ENCODE measurements at places on chromosomes 7 and 10.

- no peak for DNase-seq
Measured at GRCh38 chr10:78470267-78471103, 436.8 kb downstream of the RPS24 start.

GRCh38 chr7:1505731-1506550 lies 1.8 kb upstream of the INTS1 start:
- no peak for DNase-seq

DNA sequence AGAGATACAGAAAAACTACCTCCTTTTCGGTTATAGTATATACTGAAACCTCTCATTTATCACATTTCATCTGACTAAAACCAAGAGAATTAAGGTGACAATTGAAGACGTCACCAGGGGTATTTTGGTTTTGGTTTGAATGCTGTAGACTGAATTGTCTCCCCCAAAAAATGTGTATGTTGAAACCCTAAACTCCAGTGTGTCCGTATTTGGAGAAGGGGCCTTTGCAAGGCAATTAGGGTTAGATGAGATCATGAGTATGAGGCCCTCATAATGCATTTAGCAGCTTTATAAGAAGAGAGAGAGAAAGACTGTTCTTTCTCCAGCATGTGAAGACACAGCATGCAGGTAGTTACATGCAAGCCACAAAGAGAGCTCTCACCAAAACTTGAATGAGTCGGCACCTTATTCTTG lies 59.5 kb downstream of the CACNA2D1 start:
- DNase-seq: no peak

DNA sequence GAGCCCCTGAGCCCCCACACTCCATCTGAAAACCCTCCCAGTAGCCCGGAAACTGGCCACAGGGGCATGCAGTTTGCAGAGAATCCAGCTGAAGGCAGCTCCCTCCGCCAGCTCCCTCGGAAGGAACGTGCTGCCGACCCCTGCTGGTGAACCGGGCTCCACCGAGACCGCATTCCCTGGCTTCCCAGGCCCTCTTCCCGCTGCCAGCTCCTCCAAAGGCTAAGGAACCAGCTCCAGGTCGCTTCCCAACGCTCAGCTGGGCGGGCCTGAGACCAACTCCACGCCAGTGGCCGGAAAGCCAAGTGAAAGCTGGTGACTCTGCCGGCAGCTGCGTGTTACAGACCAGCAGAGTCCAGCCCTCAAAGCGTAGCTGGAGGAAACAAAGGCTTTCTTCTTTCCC lies 35.8 kb downstream of the GPER1 start:
- no peak for DNase-seq

DNA sequence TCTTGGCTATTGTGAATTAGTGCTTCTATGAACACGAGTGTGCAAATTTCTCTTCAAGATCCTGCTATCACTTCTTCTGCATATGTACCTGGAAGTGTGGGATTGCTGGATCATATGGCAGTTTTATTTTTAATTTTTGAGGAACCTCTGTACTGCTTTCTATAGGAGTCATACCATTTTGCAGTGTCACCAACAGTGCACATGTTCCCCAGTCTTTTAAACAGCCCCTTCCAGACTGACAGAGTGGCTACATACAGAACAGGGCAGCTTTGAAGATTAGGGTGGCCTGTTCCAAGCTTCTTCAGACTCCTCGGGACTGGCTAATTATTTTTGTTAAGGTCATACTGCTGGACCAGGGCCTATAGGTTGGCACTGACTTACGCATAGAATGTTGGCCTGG lies 82.9 kb downstream of the AUTS2 start:
- DNase-seq: no peak

DNA sequence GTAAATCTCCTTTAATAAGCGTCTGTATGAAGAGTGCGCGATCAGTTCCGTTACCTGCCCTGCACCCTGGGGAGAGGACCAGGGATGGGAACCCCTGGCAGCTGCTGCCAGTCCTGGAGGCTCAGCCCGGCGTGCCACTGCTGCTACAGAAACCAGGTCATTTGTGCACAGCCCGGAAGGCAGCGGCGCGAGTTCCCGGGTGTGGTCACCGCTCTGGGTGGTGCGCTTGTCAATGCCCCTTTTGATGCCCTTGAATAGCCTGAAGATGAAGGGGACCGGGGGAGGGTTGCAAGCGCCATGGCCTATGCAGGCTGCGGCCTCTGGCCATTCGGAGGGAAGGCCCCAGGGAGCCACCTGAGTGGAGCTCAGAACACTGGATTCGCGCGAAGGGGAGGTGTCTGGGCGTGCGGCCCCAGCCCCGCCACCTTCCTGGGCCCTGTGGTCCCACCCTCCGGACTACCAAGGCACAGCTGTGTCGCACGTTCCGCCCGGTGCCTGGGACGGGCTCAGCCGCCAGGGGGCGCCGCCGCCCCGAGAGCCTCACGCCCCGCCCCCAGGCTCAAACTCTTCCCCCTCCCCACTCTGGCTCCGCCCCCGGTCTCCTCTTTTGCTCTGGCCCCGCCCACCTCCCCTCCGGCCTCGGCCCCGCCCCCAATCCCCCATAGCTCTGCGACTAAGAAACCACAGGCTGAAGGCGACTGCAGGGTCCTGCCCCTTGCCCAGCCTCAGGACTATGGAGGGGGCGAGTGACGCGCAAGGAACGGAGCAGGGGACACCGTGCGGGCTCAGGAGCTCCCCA lies 16.5 kb downstream of the AP5Z1 start:
- peak; percentile 85 for DNase-seq

DNA sequence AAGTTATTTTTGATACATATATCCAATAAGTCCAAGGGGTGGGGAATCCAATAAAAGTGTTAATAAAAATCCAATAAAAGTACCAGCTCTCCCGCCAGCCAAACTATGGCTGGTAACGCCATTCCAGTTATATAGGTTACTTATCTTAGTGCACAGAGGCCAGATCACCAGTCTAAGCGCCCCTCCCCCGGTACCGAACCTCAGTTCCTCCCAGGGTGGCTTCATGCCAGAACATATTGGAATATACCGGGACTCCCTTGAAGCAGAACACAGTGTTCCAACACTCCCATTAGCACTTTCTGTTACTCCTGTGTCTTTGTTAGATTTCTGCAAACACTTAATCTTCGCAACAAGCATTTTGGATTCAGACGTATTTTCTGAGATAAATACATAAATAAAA lies 7.5 kb downstream of the FBH1 start:
- DNase-seq: no peak

GRCh38 chr7:74503061-74503460 lies 49.4 kb downstream of the GTF2IRD1 start:
- no peak for DNase-seq

DNA sequence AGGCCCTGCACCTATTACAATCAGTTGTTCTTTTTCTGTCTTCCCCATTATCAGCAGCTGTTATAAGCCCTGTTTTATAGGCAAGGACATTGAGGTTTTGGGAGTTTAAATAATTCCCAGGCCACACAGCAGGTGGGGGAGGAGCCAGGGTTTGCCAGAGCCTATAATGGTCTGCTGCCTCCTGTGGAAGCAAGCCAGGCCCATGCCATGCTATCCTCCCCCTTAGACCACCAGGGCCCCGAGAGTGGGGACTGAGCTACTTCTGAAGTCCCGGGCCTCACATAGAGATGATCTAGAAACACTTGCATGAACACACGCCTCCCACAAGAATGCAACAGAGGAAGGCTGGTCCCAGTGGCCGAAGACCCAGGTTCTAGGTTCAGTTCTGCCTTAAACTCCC lies 141.7 kb downstream of the SH3PXD2A start:
- no peak for DNase-seq

DNA sequence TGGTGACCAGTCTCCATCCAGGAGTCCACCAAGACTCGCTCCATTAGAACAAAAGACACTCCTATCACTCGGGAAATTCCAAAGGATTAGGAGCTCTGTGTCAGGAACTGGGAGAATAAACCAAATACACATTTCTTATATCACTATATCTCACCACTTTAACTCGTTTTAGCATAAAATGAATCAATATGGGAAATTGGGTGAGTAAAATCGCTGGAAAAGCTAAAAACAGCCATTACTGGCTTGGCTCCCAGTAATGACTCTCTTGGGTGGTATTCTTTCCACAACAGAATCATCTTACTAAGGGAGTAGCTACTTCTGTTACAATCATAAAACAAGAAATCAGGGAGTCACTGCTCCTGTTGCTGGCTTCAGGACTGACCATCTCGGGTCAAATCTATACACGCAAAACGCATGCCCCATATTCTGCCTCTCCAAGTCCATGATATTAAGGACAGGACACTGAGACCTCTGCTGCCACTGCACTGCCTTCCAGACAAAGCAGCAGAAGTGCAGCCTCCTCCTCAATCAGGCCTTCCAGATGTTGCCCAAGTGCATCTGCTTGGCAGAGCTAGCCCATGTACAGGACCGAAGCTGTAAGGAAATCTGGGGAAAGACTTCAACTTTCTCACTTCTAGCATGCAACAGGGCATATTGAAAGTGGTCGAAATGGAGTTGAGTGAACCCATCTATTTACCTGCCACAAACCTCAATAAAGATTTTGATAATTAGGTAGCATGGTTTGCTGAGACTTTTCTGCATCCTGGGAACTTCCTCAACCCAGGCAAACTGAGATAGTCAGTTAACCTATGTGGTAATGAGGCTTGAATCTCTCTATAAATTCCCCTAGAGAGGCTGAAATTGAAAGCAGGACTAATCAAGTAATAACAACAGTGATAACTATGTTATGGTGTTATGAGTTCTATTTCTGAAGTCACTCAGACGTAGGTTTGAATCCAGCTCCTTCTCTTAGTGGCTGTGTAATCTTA lies 14.4 kb upstream of the PANK1 start:
- no peak for DNase-seq

- no peak for DNase-seq
Measured at GRCh38 chr7:156236936-156237599, 403.5 kb upstream of the RNF32 start.

- DNase-seq: no peak
Measured at GRCh38 chr10:5810225-5810624, 3.0 kb downstream of the GDI2 start.

GRCh38 chr7:15606561-15606960 lies 44.7 kb upstream of the AGMO start:
- DNase-seq: no peak

DNA sequence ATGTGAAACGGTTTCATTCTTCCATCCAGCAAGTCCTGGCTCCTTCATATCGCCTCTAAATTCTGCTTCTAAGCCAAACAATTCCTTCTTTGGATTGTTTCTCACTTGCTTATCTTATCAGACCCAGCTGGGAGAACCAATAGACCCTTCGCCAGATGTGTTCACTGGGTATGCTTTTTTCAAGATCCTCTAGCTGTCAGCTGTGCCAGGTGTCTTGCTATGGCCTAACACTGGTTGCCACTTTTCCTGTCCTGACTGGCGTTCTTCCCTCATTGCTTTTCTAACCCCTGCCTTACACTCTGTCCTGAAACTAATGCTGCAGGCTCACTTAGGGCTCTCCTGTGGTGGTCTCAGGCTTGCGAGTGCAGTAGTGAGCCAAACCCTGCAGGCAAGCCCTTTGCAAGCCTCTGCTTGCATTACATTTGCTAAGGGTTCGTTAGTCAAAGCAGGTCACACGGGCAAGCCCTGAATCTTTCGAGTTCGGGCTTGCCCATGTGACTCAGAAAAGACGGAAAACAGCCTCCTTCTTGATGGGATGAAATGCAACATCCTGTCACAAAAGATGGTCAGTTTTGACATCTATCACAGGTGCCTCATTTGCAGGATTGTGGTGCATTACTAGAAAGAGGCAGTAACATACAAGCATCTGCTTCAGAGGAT lies 92.8 kb downstream of the VWC2 start:
- DNase-seq: no peak
